Pancreas (tissue), 10 donors: ENCODE measurements at places on chromosomes 6 and 20. TPM values are rescaled to one million over a fixed set of nuclear protein-coding genes. Genes with fewer than 3 reads are reported as not detected.

- no peak for DNase-seq
- H3K36me3 ChIP-seq = no peaks in the 10 kb centered on the region
- no peak overlapping the region for H3K4me3 ChIP-seq
- peaks cover 10% of the 10 kb centered on the region for H3K4me1 ChIP-seq
- H3K27me3 ChIP-seq = no peaks in the 10 kb centered on the region
These were observed 32.8 kb downstream of the RAMACL start for GRCh38 chr6:166553563-166554271.

DNA sequence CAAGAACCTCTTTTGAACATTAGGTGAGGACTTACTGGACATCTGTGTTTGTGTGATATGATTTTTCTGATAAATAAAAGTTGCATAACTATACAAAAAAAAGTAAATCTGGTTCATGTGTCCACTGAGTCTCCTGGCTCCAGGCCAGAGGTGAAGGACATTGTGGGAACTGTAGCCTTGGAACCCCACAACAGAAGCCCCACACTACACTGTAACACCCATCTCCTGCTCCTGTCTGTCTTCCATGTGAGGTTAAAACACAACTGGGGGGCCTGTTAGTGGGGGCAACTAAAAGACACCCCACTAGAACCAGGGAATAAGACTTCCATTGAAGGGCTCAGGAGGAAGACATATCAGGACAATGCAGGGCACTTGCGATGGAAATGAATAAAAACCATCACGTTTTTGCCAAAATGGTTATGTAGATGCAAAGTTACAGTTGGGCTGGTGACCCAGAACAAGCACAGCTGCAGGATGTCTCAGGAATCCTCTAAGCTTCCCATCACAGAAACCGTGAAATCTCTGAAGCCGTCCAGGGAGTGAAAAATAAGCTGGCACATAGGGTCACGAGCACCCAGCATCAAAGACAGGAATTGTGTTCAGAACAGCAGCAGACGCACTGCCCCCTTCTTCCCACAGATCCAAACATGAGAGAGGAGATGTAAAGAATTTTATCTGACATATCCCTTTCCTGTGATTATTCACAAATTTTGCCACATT is 36.7 kb upstream of the PCSK2 start:
- no peaks in the 10 kb centered on the region for H3K27me3 ChIP-seq
- no peak overlapping the region for H3K27ac ChIP-seq
- H3K4me3 ChIP-seq = no peak overlapping the region
- no peak for DNase-seq
- H3K4me1 ChIP-seq = no peaks in the 10 kb centered on the region

- H3K27me3 ChIP-seq = no peaks in the 10 kb centered on the region
- no peak for DNase-seq
- H3K4me1 ChIP-seq = no peaks in the 10 kb centered on the region
- peaks cover 24% of the 10 kb centered on the region for H3K36me3 ChIP-seq
These were observed 274.9 kb downstream of the UTRN start for GRCh38 chr6:144559865-144560593.

DNA sequence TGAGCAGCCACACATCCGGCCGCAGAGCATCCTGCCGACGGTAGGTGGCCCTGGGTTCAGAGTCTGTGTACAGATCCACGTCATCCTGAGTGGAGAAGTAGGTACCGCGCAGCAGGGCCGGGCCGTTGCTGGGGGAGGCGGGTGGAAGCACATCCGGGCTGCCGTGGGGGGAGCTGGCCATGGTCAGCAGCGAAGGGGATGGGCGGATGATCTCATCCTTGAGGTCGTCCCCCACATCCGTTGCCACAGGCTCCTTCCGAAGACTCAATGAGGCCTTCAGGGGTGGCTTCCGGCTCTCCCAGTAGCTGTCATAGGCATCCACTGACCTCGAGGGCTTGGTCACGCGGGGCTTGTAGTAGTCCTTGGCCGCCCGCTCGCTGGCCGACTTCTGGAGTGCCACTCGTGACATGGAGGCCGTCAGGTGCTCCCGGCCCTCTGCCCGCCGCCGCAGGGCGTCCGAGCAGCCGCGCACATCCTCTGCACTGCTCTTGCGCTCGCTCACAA is 9.2 kb downstream of the SPATA2 start:
- no peak for DNase-seq
- no peaks in the 10 kb centered on the region for H3K27me3 ChIP-seq
- H3K36me3 ChIP-seq = peaks cover 32% of the 10 kb centered on the region
- H3K4me3 ChIP-seq = no peak overlapping the region

GRCh38 chr6:122831511-122831910 is 42.5 kb downstream of the SMPDL3A start:
- H3K36me3 ChIP-seq = no peaks in the 10 kb centered on the region
- H3K4me1 ChIP-seq = no peaks in the 10 kb centered on the region
- no peak overlapping the region for H3K27ac ChIP-seq
- no peaks in the 10 kb centered on the region for H3K27me3 ChIP-seq

STMND1 gene
- total RNA-seq = 3.8 TPM

GRCh38 chr6:40408786-40409542 is 178.2 kb downstream of the LRFN2 start:
- DNase-seq = no peak
- no peaks in the 10 kb centered on the region for H3K27me3 ChIP-seq
- H3K36me3 ChIP-seq = no peaks in the 10 kb centered on the region
- no peak overlapping the region for H3K4me3 ChIP-seq
- H3K4me1 ChIP-seq = no peaks in the 10 kb centered on the region

ZNF311 gene
- 0.35 TPM for total RNA-seq

- H3K4me3 ChIP-seq = no peak overlapping the region
- no peaks in the 10 kb centered on the region for H3K36me3 ChIP-seq
- peak; percentile 39 for DNase-seq
- H3K27ac ChIP-seq = no peak overlapping the region
These were observed 22.3 kb upstream of the SAYSD1 start for GRCh38 chr6:39137245-39137644.

DNA sequence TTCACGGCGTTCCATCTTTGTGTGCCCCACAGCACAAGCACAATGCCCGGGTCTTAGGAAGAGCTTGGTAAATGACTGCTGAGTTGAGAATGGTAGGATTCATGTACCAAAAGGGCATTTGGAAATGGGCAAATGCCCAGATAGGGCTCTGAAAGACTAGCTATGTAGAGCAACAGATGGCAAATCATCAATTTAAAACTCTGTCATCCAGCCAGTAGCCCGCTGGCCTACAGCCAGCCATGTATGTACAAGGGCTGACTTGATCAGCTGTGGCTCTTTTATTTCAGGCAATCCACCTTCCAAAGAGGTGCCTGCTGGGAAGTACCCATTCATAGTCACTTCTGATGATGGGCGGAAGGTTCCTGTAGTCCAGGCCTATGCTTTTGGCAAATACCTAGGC is 35.1 kb downstream of the NT5E start:
- no peak overlapping the region for H3K27ac ChIP-seq
- no peak for DNase-seq
- no peaks in the 10 kb centered on the region for H3K36me3 ChIP-seq
- H3K27me3 ChIP-seq = no peaks in the 10 kb centered on the region
- no peak overlapping the region for H3K4me3 ChIP-seq
- no peaks in the 10 kb centered on the region for H3K4me1 ChIP-seq

ECI2 gene
- 44.7 TPM for total RNA-seq

MYB gene
- total RNA-seq = not detected

GRCh38 chr6:218153-219018 is 73.9 kb upstream of the DUSP22 start:
- no peaks in the 10 kb centered on the region for H3K27me3 ChIP-seq
- DNase-seq = no peak
- no peaks in the 10 kb centered on the region for H3K4me1 ChIP-seq
- no peaks in the 10 kb centered on the region for H3K36me3 ChIP-seq
- no peak overlapping the region for H3K27ac ChIP-seq

NOP56 gene
- 77.0 TPM for total RNA-seq

CST2 gene
- 0.28 TPM for total RNA-seq

- H3K4me3 ChIP-seq = no peak overlapping the region
- no peak for DNase-seq
- peaks cover 3% of the 10 kb centered on the region for H3K4me1 ChIP-seq
- no peaks in the 10 kb centered on the region for H3K27me3 ChIP-seq
- H3K36me3 ChIP-seq = no peaks in the 10 kb centered on the region
- no peak overlapping the region for H3K27ac ChIP-seq
These were observed 53.2 kb upstream of the PBOV1 start for GRCh38 chr6:138271451-138271850.

DNA sequence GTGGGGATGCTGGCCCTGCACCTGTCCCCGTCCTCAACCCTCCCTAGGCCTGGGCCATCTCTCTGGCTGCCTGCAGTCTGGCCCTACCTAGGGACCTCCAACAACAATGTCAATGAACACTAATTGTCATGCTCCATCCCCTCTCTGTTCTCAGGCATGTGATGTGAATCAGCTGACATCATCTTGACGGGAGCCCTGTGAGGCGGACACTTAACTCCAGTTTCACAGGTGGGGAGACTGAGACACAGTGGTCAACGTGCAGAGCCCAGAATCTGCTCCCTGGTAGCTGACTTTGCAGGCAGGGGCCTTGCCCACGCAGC is 762 bp upstream of the TCEA2 start:
- H3K4me3 ChIP-seq = peak overlapping the region; percentile 83
- no peaks in the 10 kb centered on the region for H3K36me3 ChIP-seq
- H3K4me1 ChIP-seq = peaks cover 5% of the 10 kb centered on the region
- no peak for DNase-seq

- DNase-seq = no peak
- H3K36me3 ChIP-seq = no peaks in the 10 kb centered on the region
- no peaks in the 10 kb centered on the region for H3K4me1 ChIP-seq
- H3K27ac ChIP-seq = no peak overlapping the region
These were observed 62.0 kb downstream of the IL22RA2 start for GRCh38 chr6:137111296-137112066.

GRCh38 chr20:44909872-44910689 is at the start of gene PABPC1L:
PABPC1L (plus strand) TSS chr20:44910060; CDS start chr20:44910144, 84 bp downstream.
- peak within 1 kb of the TSS; percentile 60 for H3K4me3 ChIP-seq
- H3K36me3 ChIP-seq = peaks cover 7% of the 10 kb centered on the region
- peak; percentile 76 for DNase-seq
- no peaks in the 10 kb centered on the region for H3K4me1 ChIP-seq
- no peak within 1 kb of the TSS for H3K27ac ChIP-seq

EYS gene
- 0.25 TPM for total RNA-seq

DNA sequence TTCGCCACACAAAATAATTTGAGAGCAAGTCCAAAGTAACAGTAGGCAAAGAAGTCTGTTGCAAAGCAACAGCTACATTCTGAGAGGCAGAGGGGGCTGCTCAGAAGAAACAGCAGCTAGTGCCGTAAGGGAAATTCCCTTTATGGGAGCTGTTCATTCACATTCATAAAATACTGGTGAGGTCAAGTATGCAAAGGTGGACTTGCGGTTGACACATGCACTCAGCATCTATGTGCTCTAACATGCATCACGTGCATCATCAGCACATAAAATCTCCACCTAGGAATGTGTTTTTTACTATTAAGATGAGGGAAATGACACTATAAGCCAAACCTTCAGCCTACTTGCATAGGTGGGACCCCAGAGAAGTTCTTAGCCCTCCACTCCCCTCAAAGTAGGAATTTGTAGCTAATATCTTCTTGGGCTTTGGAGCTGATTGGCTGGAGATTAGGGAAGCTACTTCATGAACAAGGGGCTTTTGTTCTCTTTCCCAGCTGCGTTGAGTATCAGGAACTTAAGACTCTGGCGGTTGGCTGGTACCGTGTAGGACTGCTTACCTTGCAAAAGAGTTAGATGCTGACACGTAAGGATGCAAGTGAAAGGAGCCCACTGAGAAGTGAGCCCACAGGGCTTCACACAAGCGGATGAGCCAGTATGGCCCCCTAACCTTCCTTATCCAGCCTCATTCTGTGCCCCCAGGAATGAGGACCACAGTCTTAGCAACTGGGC is 12.4 kb downstream of the CST3 start:
- H3K36me3 ChIP-seq = no peaks in the 10 kb centered on the region
- no peak overlapping the region for H3K4me3 ChIP-seq
- H3K4me1 ChIP-seq = no peaks in the 10 kb centered on the region
- no peak for DNase-seq
- H3K27ac ChIP-seq = no peak overlapping the region

BTNL2 gene
- total RNA-seq = not detected

DNA sequence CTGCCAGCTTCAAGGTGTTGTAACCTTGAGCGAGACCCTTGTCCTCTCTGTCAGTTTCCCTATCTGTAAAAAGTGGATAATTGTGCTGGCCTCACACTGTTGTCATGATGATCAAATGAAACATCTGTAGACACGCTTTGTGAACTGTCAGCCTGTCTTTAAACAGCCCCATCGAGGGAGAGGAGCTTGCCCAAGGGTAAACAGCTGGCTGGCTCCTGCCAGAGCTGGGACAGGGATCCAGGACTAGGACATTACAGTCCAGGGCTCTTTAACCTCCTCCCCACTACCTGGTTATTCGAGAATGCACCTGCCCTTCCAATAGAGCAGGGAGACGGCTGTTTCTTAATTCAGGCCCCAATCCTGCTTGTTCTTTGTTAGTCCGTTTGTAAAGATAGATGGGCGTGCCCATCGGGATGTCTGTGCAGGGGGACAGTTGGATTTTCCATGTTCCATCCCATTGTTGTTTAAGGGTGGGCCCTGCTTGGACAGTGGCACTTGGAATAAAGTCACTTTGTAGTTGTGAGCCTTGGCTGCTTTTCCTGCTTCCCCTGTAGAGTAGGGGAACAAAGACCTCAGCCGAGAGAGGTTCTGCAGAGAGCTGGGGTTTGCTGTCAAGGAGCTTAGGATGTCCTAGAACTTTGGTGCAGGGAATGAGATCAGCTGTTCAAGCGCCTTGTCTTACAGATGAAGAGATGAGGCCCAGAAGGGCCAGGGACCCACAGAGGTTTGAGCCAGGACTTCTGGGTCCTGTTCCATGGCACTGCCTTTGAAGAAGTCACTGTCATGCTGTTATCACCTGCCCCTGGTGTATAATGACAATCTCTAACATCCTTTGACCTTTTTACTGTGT is 77.9 kb upstream of the MYL9 start:
- no peaks in the 10 kb centered on the region for H3K36me3 ChIP-seq
- peak overlapping the region; percentile 88 for H3K27ac ChIP-seq
- H3K27me3 ChIP-seq = no peaks in the 10 kb centered on the region
- peaks cover 53% of the 10 kb centered on the region for H3K4me1 ChIP-seq
- peak overlapping the region; percentile 79 for H3K4me3 ChIP-seq

- no peak for DNase-seq
- H3K27ac ChIP-seq = no peak overlapping the region
- H3K27me3 ChIP-seq = no peaks in the 10 kb centered on the region
- H3K4me1 ChIP-seq = no peaks in the 10 kb centered on the region
These were observed 143.1 kb downstream of the ADGRG6 start for GRCh38 chr6:142444881-142445301.
